ENCODE measurements at places on chromosomes 7 and 10.

- DNase-seq, result no peak
Observed at GRCh38 chr10:48461623-48462481, 143.0 kb downstream of the ARHGAP22 start.

- DNase-seq, result no peak
Observed at GRCh38 chr7:130473876-130474275, 18.0 kb upstream of the MEST start.

GRCh38 chr10:87683356-87683755 is 23.7 kb downstream of the PAPSS2 start:
- no peak for DNase-seq

DNA sequence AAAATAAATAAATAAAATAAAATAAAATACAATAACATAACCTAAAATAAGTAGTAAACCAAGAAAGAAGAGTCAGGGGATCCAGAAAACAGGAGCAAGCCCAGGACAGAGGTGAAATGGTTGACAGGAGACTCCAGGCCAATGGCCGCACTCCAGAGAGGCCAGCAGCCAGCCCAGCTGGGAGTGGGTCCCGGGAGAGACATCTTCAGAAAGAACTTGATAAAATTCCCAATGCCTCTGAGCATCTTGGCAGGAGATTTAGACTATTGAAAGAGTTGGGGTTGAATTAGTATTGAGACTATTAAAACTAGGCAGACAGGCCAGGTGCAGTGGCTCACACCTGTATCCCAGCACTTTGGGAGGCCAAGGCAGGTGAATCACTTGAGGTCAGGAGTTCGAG is 62.6 kb downstream of the CLIP2 start:
- DNase-seq, result no peak

- DNase-seq, result no peak
Observed at GRCh38 chr7:131321656-131322055, 6.0 kb upstream of the MKLN1 start.

- DNase-seq, result no peak
Observed at GRCh38 chr7:44386139-44386913, 60.9 kb upstream of the CAMK2B start.

GRCh38 chr7:139948587-139949335 is 114.0 kb downstream of the PARP12 start:
- no peak for DNase-seq

- no peak for DNase-seq
Observed at GRCh38 chr7:123472327-123472726, 62.1 kb downstream of the IQUB start.
